ENCODE measurements at places on chromosomes 12 and 14. TPM values are rescaled to one million over a fixed set of nuclear protein-coding genes. Genes with fewer than 3 reads are reported as not detected.

Gene NDUFA9
- 136 TPM for total RNA-seq

Gene MGAT4C
- total RNA-seq: 0.22 TPM

Gene ERP27
- 22.8 TPM for total RNA-seq

Gene CLEC2D
- total RNA-seq: 23.5 TPM

Gene TAS2R13
- total RNA-seq: 3.4 TPM

Gene KCNH3
- 29.2 TPM for total RNA-seq

Gene PROX2
- not detected for total RNA-seq

Gene TAS2R46
- 2.6 TPM for total RNA-seq

Gene GARIN6
- not detected for total RNA-seq

Data from progenitor cell of endocrine pancreas (in vitro differentiated cells).